Left renal pelvis (tissue), 4 donors: ENCODE measurements at places on chromosomes 16 and 17.
A peak's percentile ranks its signal among the peaks of the same experiment; 100 is the strongest.

DNA sequence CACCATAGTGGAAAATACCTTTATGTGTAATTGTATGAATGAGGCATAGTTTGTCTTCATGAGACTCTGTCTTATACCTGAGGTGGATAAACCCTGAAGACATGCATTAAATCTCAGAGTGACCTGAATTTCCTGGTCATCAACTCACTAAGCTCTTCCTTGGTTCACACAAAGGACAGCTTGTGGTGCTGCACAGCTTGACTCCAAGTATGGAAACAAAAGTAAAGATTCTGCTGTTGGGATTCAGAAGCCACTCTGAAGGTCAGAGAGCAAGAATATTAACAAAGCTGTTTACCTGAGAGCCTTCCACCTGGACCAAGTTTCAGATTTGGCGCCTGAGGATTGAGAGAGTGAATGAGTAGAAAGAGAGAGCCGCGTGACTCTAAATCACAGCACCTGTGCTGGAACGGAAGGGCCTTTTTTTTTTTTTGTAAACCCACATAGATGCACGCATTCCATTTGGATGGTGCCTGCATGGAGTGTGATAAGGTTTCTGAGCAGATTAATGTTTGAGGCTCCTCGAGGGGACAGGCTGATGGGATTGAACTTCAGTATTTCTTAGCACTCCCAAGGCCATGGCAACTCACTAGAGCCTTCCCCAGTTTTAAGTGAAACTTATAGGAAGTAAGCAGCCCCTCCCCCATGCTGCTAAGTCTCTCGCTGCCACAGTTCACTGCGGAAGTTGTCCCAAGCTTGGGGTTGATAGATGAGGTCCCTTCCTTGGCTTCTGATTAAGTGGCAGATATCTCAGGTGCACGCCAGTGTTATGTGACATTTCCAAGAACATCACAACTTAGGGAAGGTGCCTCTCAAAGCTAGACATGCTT lies 28.7 kb downstream of the CALB2 start:
- DNase-seq = no peak

DNA sequence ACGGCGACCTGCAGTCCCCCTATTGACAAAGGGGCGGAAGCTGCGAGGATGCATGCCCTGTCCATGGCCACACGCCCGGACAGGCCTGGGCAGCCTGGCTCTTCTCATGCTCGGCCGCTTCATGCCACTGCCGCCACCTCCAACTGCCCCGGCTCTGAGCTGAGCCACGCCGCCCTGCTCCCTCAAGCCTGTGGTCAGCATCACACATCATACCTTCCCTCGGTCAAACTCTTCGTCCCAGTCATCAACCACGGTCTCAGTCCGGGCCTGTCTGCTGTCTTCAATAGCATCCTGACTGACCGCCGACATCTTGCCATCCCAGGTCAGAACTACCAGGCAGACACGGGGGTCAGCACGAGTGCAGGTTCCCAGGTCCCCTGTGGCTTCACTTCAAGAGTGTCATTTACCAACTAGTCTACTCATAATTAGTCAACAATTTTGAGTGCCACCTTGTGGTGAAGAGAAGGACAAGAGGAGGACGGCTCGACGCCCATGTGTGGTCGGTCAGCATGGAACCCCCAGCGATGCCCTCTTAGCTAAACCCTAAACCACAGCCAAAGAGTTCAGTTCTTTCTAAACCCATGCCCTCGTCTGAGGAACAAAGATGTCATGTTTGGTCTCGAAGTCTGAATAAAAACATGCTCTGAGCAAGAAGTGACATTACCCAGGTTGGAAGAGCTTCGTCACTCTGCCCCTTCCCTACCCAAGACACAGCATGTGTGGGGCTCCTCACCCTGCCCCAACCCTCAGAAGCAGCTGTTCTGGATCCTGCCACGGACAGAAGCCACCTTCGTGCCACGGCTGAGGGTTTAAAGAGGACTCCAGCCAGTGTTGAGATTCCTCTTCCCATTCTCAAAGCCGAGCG lies 16.9 kb upstream of the CYTH1 start:
- no peak for DNase-seq

GRCh38 chr17:15651583-15652110 lies 32.1 kb upstream of the FBXW10B start:
- DNase-seq = peak; percentile 84

- DNase-seq = peak; percentile 66
Observed at GRCh38 chr17:7177191-7177953, 1.8 kb downstream of the ASGR1 start.

GRCh38 chr16:28987170-28987853 lies 2.5 kb downstream of the LAT start:
- no peak for DNase-seq

GRCh38 chr17:57048096-57048495 lies 37.0 kb upstream of the AKAP1 start:
- DNase-seq = no peak

DNA sequence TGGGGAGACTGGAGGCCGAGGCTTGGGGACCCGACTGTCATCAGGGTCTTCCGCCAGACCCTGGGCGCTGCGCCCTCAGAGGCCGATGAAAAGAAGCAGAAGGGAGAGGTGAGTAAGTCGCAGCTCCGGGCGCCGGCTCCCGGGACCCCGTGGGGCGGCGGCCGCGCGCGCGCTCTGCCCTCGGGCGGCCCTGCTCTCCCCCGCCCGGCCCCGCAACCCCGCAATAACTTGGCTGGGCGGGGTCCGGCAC lies 392 bp upstream of the ABHD15 start:
- no peak for DNase-seq

GRCh38 chr16:69874271-69874670 lies 76.9 kb upstream of the CLEC18A start:
- DNase-seq = no peak

DNA sequence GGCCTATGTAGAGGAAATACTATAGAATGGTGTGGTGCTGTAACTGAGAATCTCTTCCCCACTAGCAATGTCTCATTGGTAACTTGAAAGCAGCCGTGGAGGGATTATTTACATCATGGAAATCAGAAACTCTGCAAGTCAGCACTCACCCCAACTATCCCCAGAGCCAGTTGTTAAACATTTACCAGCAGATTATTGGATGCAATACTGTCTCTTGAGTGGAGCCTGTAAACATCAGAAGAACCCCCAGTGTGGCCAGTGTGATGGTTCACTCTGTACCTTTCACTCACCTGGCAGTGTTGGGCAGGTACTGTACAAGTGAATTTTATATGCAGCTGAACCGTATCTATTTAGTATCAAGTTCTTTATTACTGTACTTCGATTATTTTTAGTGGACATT lies 299.8 kb upstream of the SALL1 start:
- DNase-seq = no peak

DNA sequence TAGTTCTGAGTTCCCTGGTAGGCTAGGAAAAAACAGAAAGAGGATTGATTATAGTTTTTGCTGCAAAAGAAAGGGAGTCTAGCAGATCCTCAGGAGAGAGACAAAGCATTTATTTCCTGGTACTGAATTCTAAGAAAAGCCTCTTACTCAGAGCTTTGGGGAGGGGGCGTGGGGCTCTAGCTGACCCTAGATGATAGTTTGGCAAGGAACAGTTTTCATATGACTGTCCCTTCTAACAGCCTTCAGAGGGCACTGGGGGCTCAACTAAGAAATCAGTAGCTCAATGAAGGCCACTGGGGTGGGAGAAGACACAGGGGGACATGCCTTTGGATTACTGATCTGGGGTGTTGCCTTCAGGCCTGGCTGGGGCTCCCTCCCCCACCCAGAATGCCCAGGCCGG lies 4.0 kb downstream of the CA7 start:
- no peak for DNase-seq

DNA sequence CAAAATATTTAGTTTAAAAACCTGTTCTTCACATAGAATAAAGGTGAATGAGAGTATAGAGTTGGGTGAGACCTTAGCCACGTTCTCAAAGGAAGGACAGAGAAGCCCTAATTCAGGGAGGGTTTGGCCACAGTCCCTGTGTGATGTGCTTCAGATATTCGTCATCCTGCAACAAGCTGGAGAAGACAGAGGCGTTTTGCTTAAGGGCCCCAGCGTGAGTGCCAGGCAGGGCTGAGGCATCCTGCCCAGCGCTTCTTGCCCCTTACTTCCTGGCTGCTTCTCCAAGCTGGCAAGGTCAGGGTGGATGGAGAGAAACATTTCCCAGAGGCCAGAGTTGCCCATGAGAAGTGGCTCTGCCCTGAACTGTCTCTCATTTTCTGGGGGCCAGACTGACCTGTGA lies 46.9 kb downstream of the AXIN2 start:
- DNase-seq = no peak

DNA sequence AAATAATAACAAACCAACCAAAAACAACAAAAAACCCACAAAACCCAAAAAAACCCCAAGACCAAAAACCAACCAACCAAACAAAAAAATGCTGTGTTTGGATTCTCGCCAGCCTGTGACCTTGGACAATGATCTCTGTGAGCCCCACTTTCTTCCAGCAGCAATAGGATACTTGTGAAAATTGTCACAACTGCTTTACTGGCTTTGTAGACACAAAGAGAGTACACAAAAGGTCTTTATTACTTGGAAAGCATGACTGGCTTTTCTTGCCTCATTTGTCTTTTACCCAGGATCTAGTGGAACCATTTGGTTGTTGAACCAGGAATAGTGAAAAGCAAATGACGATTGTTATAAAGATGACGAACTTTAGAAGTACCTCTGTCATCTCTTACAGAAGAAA lies 256.6 kb downstream of the UTP18 start:
- DNase-seq = no peak
